ENCODE measurements at places on chromosomes 5 and 9.

GRCh38 chr5:124402144-124402581, 344.3 kb downstream of the ZNF608 start:
- DNase-seq: no peak

- no peak for DNase-seq
Observed at GRCh38 chr5:16609412-16609811, 7.4 kb downstream of the RETREG1 start.

GRCh38 chr5:98334946-98335345, 438.5 kb upstream of the RGMB start:
- DNase-seq: no peak

GRCh38 chr5:42760426-42760825, 3.8 kb downstream of the CCDC152 start:
- DNase-seq: no peak

DNA sequence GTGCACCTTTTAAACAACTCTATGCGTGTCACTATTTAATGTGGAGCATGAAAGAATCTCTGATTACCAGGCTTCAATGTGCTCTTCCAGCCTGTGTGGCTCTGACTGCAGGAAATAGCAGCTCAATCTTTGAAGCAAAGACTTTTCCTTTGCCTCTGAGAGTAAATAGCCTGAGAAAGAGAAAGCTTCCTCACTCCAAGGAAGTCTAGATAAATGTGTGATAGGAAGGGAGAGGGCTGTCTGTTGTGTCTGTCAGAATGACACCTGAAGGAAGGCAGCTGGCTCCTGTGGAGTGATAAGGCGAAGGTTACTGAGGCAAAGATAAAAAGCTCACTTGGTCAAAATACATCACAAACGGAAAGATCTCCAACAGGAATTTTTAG, 205.3 kb upstream of the HAPLN1 start:
- DNase-seq: no peak

DNA sequence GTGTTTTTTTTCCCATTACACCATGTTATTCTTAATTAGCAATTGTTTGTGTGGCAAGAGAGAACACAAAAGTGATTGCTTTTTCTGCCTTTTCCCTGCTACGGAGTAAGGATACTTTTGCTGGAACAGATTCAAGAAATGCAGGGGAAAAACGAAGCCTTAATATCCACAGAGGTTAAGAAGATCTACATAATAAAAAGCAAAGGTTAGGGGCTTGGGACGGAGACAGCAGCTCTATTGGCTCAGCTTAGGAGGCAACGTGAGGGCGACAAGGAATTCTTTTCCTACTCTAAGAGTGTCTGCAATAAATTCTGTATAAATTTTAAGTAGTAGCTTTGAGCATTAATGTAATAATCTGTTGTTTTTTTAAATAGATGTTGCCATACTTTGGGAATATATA, 693.3 kb downstream of the DTWD2 start:
- no peak for DNase-seq

- DNase-seq: no peak
Observed at GRCh38 chr5:62717301-62717933, 138.8 kb downstream of the LRRC70 start.

- DNase-seq: no peak
Observed at GRCh38 chr9:101307524-101308213, 77.1 kb downstream of the BAAT start.

DNA sequence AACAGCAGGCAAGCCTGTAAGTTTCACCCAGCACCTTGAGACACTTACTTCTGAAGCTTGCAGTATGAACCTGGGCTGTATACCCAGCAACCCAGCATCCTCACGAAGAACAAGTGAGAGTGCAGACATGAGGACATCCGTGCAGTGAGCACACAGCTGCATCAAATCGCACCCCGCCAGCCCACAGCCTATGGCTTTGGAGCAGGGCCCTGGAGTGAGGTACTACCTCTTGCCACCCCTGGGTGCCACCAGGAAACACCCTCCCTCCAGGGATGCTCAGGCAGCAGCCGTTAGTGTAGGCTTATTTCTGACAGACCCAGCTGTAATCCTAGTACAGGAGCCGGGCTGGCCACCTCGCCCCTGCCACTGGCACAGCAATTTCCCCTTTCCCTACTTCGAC, 81.4 kb downstream of the ATPSCKMT start:
- no peak for DNase-seq

- DNase-seq: no peak
Observed at GRCh38 chr9:5263351-5264218, 32.4 kb downstream of the INSL4 start.

- DNase-seq: no peak
Observed at GRCh38 chr5:141478321-141478945, 2.7 kb downstream of the PCDHGC3 start.

All from stimulated activated effector memory CD8-positive, alpha-beta T cell treated with anti-CD3 and anti-CD28 coated beads, Interleukin-12 subunit alpha, Interleukin-12 subunit beta, amount 100 ng/mL, for 72 hours (primary cell).